ENCODE measurements at places on chromosomes 13 and 19. TPM values are rescaled to one million over a fixed set of nuclear protein-coding genes. Genes with fewer than 3 reads are reported as not detected.

Gene CDX2
- not detected for total RNA-seq

Gene ZNF667
- total RNA-seq = 7.8 TPM

Gene LILRB2
- total RNA-seq = not detected

Gene KIR2DL4
- not detected for total RNA-seq

Gene SCGB2B2
- total RNA-seq = 0.17 TPM

Gene CGB1
- total RNA-seq = not detected

Gene ZNF90
- 1.5 TPM for total RNA-seq

Gene CAPN12
- 0.13 TPM for total RNA-seq

Gene MIR17HG
- 3.8 TPM for total RNA-seq

Gene ANKRD24
- 2.5 TPM for total RNA-seq

Gene CRX
- not detected for total RNA-seq

Gene ZNF146
- 64.4 TPM for total RNA-seq

Gene ALOX5AP
- total RNA-seq = not detected

Gene FFAR3
- not detected for total RNA-seq

Gene CD79A
- total RNA-seq = 0.07 TPM

Gene TMC4
- 0.20 TPM for total RNA-seq

Gene KIR2DL3
- not detected for total RNA-seq

Gene FGF22
- not detected for total RNA-seq

Gene ZNF530
- 2.3 TPM for total RNA-seq

Gene NOTCH3
- 493 TPM for total RNA-seq

Gene CYP2A7
- not detected for total RNA-seq

Gene PCDH8
- total RNA-seq = not detected

Gene PEAK3
- total RNA-seq = not detected

Gene IGSF23
- not detected for total RNA-seq

Gene STX10
- total RNA-seq = 42.2 TPM

Gene PALM3
- total RNA-seq = 0.46 TPM

Gene CEBPG
- total RNA-seq = 21.0 TPM

Gene ZNF66
- 1.5 TPM for total RNA-seq

Gene FPR1
- total RNA-seq = not detected

Gene MBD3L2
- total RNA-seq = not detected

Gene ZNF283
- total RNA-seq = 15.9 TPM

Gene TSPAN16
- total RNA-seq = not detected

Gene FOXO1
- 3.8 TPM for total RNA-seq

Gene PPAN
- total RNA-seq = 50.3 TPM

Gene LILRA2
- total RNA-seq = not detected

Gene ATP4A
- not detected for total RNA-seq

Gene ZNF850
- total RNA-seq = 2.0 TPM

Gene CACNG7
- 1.7 TPM for total RNA-seq

Gene IL12RB1
- 0.33 TPM for total RNA-seq

Gene GPC6
- total RNA-seq = 54.6 TPM
